Kidney epithelial cell (primary cell): ENCODE measurements at places on chromosomes 5 and 9. TPM values are rescaled to one million over a fixed set of nuclear protein-coding genes. Genes with fewer than 3 reads are reported as not detected.

Gene F12
- 4.0 and 5.1 TPM in 2 replicates for total RNA-seq

Gene FAXDC2
- 0.62 and 2.6 TPM in 2 replicates for total RNA-seq

DNA sequence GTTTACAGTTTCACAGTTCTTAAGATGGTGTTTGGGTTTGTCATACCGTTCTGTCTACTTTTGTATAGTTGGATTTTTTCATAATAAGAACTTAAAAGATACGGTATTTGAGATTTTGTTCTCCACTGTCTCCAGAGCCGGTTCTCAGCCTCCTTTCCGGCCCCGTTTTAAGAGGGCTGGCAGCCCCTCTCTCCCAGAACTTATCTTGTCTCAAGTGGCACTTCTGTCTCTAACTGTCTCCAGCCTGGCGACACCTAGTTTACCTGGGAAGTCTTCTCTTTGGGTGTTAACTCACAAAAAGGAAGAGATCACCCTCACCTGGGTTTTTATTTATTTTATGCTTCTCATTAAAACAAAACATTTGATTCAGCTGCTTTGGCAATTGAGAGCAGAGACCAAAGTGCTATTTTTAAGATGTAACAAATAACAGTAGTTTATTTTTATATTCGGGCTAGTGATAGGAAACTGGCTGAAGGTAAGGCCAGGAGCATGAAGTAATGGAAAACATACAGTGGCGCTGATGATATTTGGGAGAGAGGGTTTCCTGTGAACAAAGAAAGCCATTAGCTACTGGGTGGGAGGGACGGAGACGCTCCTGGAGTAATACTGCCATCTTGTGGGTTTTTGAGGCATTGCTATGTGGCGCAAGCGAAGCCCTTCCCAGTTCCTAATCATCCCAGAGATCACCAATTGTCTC is 48.3 kb downstream of the ACER2 start:
- no peak for DNase-seq

- no peak for DNase-seq
Observed at GRCh38 chr5:121962958-121963357, 1.2 kb downstream of the SRFBP1 start.

GRCh38 chr9:94945197-94946144 is 219.0 kb downstream of the AOPEP start:
- DNase-seq, result peak; percentile 72

- DNase-seq, result no peak
Observed at GRCh38 chr9:116953271-116953670, 266.2 kb downstream of the TRIM32 start.

GRCh38 chr5:32018476-32019436 is 155.4 kb downstream of the GOLPH3 start:
- DNase-seq, result no peak

- no peak for DNase-seq
Observed at GRCh38 chr9:37083654-37084053, 36.7 kb upstream of the ZCCHC7 start.

GRCh38 chr5:2534251-2534650 is 217.2 kb downstream of the IRX2 start:
- no peak for DNase-seq

DNA sequence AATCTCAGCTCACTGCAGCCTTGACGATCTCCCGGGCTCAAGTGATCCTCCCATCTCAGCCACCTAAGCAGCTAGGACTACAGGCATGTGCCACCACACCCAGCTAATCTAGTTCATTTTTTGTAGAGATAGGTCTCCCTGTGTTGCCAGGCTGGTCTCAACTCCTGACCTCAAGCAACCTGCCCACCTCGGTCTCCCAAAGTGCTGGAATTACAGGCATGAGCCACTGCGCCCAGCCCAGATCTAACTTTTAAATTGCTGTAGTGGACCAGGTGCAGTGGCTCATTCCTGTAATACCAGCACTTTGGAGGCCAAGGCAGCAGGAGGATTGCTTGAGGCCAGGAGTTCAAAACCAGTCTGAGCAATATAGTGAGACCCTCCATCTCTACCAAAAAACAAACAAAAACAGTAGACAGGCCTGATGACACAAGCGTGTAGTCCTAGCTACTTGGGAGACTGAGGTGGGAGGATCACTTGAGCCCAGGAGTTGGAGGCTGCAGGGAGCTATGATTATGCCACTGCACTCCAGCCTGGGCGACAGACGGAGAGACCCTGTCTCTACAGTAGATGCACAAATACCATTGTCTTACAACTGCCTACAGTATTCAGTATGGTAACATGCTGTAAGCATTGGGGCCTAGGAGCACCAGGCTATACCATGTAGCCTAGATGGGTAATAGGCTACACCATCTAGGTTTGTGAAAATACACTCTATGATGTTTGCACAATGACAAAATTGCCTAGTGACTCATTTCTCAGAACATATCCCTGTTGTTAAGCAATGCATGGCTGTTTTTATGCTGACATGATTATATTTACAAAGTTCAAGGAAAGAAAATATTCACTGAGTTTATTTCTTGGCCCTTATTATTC is 1.5 kb upstream of the SIT1 start:
- DNase-seq, result no peak
